ENCODE measurements at places on chromosomes 6 and 20. TPM values are rescaled to one million over a fixed set of nuclear protein-coding genes. Genes with fewer than 3 reads are reported as not detected.

GRCh38 chr6:139457476-139457875, 83.0 kb upstream of the CITED2 start:
- no peaks in the 10 kb centered on the region for H3K4me1 ChIP-seq
- no peaks in the 10 kb centered on the region for H3K36me3 ChIP-seq
- DNase-seq, result no peak
- H3K27me3 ChIP-seq, result no peaks in the 10 kb centered on the region
- no peak overlapping the region for H3K27ac ChIP-seq

Gene TINAG
- not detected for total RNA-seq

DNA sequence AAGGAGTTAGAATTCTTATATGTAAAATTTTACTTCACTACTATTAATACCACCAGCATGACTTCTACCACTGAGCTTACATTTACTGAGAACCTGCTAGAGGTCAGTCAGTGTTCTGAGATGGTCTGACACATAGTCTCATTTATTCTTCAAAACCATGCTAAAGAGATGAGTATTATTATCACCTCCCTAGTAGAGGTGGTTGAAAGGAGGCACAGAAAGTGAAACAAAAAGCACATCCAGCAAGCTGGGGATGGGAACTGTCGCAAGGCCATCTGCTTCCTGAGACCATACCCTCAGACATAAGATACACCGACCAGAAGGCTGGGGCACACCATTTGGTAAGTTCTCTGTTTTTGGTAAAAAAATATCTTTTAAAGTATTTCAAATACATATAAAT, 137.7 kb downstream of the INSM1 start:
- no peak overlapping the region for H3K4me3 ChIP-seq
- peaks cover 98% of the 10 kb centered on the region for H3K36me3 ChIP-seq
- H3K27me3 ChIP-seq, result no peaks in the 10 kb centered on the region
- H3K4me1 ChIP-seq, result no peaks in the 10 kb centered on the region
- no peak overlapping the region for H3K27ac ChIP-seq

DNA sequence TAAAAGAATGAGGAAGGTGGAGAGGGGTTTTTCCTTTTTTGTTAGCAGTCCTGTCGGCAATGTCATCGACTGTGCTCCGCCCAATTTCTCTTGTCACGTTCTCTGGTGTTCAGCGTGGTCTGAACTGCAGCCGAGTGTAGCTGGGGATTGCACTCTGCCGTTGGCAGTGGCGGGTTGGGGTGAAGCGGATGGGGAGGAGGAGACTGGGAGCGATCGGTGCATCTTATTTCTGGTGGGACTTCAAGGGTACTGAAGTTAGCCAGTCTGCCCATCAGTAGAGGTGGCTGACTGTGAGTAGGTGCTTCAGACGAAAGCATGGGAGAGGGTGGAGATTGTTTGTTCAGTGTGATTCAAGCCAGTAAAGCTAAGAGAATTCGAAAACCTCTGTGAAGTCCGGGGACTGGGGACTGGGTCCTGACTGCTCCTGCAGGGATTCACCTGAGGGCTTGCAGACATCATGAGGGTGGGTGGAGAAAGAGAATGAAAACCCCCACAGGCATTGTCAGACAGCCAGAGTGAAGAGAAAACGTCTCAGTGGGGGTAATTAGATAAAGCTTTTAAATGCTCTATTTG, 5.1 kb downstream of the RREB1 start:
- no peaks in the 10 kb centered on the region for H3K27me3 ChIP-seq
- H3K27ac ChIP-seq, result peak overlapping the region; percentile 39
- peaks cover 88% of the 10 kb centered on the region for H3K4me1 ChIP-seq

- H3K27me3 ChIP-seq, result no peaks in the 10 kb centered on the region
- DNase-seq, result no peak
- no peaks in the 10 kb centered on the region for H3K4me1 ChIP-seq
- H3K27ac ChIP-seq, result no peak overlapping the region
- no peak overlapping the region for H3K4me3 ChIP-seq
Measured at GRCh38 chr6:104656235-104656634, 203.5 kb downstream of the HACE1 start.

Gene TTK
- 1.8 TPM for total RNA-seq

- DNase-seq, result no peak
- no peak overlapping the region for H3K27ac ChIP-seq
- no peaks in the 10 kb centered on the region for H3K27me3 ChIP-seq
- no peak overlapping the region for H3K4me3 ChIP-seq
- H3K36me3 ChIP-seq, result no peaks in the 10 kb centered on the region
Measured at GRCh38 chr6:75353644-75354043, 69.1 kb upstream of the TMEM30A start.

DNA sequence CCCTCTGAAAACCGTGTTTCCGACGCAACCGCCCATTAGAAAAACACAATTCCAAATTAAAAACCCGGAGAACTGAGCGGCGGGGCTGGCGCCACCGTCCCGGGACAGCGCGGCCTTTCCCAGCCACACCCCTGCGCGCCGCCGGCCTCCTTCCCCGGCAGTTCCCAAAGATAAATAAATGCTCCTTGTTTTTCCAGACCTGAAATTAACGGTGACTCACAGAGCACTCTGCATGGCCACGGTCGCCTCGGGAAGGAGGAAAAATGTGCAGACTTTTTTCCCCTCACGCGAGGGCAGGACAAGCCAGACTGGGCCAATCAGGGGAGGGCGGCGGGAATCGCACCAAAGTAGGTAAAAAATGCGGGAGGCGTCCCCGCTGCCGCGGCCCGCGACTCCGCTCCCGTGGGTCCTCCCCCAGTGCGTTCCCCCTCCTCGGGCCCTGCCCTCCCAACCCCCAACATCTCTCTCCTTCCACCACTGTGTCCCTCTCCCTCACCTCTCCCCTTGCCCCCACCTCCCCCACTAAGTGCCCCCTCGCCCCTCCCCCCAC, 828 bp upstream of the DSTN start:
- DNase-seq, result peak; percentile 83
- peak overlapping the region; percentile 93 for H3K27ac ChIP-seq
- no peaks in the 10 kb centered on the region for H3K36me3 ChIP-seq
- peak overlapping the region; percentile 16 for H3K4me3 ChIP-seq
- H3K4me1 ChIP-seq, result peaks cover 52% of the 10 kb centered on the region

Gene ZSCAN31
- 2.8 TPM for total RNA-seq

DNA sequence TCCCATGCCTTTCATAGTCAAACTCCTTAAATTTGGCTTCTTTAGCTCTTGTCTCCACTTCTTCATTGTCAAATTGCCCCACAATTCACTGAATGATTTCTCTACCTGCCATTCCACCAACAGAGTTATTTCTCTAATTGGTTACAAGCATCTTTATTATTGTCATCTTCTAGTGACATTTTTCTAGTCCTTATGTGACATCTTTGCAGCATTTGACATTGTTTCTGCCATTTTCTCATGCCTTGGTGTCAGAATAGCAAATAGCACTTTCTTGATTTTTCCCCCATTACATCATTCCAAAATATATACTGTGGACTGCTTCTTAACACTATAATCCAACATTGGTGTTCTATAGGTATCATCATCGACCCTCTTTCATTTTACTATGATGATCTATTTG, 137.7 kb upstream of the HDDC2 start:
- no peaks in the 10 kb centered on the region for H3K4me1 ChIP-seq
- no peaks in the 10 kb centered on the region for H3K27me3 ChIP-seq
- H3K4me3 ChIP-seq, result no peak overlapping the region
- no peaks in the 10 kb centered on the region for H3K36me3 ChIP-seq

DNA sequence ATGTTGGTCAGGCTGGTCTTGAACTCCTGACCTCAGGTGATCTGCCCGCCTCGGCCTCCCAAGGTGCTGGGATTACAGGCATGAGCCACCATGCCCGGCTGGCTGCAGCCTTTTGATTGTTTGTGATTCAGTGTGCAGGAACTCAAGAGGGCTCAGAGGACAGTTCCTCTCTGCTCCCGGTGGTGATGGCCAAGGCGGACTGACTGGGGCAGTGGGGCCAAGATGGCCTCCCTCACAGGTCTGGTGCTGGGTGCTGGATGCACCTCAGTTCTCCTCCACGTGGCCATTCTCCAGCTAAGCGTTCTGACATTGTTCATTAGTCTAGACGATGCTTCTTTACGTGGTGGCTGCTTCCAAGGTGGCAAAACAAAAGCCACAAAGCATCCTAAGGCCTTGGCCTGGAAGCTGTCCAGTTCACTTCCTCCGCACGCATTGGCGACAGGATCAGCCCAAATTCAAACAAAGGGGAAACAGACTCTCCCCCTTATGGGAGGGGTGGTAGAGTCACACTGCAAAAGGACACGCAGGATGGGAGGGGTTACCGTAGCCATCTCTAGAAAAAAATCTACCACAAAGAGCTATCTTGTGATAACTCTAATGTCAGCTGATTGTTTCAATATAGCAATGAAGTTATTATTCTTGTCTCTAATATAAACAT, 146.9 kb downstream of the FOXC1 start:
- H3K4me3 ChIP-seq, result no peak overlapping the region
- H3K4me1 ChIP-seq, result no peaks in the 10 kb centered on the region
- no peak for DNase-seq
- H3K27ac ChIP-seq, result no peak overlapping the region

DNA sequence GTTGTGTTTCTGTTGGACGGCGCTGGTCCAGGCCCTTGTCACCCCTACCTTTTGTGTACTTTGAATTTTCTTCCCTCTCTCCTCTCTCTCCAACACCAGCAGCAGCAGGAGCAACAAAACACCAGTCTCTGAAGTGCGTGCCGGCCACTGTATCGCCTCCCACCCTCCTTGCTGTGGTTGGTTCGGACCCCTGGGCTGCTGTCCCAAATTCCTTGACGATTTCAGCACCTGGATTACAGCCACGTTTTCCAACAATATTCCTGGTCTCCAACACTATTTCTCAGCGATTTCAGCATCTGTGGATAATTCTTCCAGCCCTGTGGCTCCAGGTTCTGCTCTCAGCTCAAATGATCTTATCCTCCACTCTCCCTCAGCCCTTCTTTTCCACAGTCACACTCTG, 11.8 kb downstream of the MAS1 start:
- H3K4me3 ChIP-seq, result no peak overlapping the region
- no peaks in the 10 kb centered on the region for H3K4me1 ChIP-seq
- no peaks in the 10 kb centered on the region for H3K36me3 ChIP-seq
- H3K27ac ChIP-seq, result no peak overlapping the region

DNA sequence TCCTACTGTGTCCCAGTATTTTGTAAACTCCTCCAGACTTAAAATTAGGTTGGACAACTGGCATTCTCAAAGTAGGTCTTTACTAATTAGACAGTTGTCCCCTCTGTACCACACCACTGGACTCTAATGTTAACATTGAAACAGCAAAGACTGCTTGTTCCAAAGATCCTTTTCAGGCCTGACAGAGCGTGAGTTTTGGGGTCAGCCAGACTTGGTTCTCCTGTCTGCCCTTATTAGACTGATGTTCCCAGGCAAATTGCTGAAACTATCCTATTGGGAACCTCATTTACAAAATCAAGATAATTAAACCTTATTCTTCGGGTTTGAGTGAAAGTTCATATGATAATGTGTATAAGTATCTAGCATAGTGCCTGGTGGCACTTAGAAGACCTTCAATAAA, 3.7 kb upstream of the BICRAL start:
- H3K4me3 ChIP-seq, result no peak overlapping the region
- H3K27ac ChIP-seq, result peak overlapping the region; percentile 26
- H3K27me3 ChIP-seq, result no peaks in the 10 kb centered on the region
- peaks cover 66% of the 10 kb centered on the region for H3K4me1 ChIP-seq
- no peaks in the 10 kb centered on the region for H3K36me3 ChIP-seq

Gene VSX1
- not detected for total RNA-seq

DNA sequence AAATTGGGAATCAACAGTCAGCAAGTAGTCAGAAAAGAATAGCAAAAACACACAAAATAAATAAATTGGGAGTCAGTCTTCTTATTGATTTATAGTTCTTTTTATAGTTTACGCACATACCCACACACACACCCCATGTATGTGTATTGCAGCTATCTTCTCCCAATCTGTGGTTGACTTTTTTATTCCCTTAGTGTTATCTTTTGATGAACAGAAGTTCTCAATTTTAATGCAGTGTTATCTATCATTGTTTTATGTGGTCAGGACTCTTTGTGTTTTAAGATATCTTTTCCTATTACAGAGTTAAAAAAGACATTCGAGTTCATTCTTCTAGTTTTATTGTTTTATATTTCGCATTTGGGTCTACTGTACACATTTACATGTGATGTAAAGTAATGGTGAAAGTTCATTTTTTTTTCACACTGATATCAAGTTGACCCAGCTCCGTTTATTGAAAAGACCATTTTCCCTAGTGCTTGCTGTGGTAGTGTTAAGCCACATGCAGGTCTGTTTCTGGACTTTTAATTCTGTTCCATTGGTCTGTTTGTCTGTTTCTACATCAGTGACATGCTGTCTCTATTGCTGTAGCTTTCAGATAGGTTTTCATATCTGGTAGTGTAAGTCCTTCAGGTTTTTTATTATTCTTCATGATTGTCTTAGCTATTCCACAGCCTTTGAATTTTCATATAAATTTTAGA, 78.4 kb downstream of the ZFAND3 start:
- no peaks in the 10 kb centered on the region for H3K36me3 ChIP-seq
- no peak for DNase-seq
- no peak overlapping the region for H3K4me3 ChIP-seq
- peaks cover 41% of the 10 kb centered on the region for H3K4me1 ChIP-seq

DNA sequence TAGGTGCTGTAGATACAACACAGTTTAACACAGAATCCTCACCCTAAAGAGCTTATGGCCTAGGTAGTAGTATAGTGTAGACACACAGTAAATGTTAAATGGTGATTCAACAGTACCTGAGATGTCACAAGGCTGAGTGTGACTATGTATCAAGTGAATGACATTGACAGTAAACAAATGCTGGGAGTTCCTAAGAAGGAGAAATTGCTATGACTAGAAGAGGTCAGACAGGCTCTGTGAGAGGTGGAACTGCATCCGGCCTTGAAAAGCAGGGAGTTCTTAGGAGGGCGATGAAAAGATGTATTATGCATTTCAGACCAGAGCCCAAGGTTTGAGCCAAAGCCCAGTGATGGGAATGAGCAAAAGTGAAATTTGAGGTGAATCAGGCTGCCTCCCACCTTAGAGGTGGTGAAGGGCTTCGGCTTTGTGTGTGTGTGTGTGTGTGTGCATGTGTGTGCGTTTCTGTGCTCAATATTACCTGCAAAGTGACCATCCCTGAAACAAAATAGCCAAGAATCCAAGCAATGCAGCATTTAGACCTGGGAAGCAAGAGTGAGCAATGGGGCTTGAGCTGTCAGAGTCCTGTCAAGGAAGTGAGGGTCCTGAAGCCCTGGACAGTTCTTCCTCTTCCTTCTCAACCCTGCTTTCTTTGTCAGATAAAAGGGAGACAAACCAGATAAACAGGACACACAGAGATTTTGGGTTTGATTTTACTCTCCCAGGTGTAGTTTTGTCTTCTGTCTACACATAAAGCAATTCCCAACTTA, 32.3 kb upstream of the CITED2 start:
- no peak overlapping the region for H3K27ac ChIP-seq
- no peak for DNase-seq
- no peaks in the 10 kb centered on the region for H3K27me3 ChIP-seq
- no peaks in the 10 kb centered on the region for H3K36me3 ChIP-seq
- no peak overlapping the region for H3K4me3 ChIP-seq
- no peaks in the 10 kb centered on the region for H3K4me1 ChIP-seq

DNA sequence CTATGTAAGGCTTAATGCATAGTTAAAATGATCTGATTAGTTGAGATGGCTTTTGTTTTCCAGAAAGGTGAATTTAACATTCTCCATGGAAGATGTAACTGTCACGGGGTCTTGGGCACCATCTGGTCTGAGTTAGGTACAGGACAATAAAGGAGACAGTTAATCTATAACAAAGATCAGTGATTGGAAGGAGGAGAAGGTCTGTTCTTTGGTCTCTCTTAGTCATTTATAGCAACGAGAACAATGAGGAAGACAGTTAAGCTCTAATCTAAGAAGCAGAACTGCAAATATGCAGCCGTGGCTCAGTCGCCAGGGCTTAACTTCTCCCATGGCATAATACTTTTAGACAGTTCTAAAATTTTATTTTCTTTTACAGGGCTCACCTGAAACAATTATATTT, 405.5 kb upstream of the SULF2 start:
- DNase-seq, result no peak
- H3K27me3 ChIP-seq, result no peaks in the 10 kb centered on the region
- H3K36me3 ChIP-seq, result no peaks in the 10 kb centered on the region
- H3K4me3 ChIP-seq, result no peak overlapping the region
- no peaks in the 10 kb centered on the region for H3K4me1 ChIP-seq
- H3K27ac ChIP-seq, result no peak overlapping the region

Measured in spleen (tissue), 13 donors.